ENCODE measurements at places on chromosomes 4 and X.

DNA sequence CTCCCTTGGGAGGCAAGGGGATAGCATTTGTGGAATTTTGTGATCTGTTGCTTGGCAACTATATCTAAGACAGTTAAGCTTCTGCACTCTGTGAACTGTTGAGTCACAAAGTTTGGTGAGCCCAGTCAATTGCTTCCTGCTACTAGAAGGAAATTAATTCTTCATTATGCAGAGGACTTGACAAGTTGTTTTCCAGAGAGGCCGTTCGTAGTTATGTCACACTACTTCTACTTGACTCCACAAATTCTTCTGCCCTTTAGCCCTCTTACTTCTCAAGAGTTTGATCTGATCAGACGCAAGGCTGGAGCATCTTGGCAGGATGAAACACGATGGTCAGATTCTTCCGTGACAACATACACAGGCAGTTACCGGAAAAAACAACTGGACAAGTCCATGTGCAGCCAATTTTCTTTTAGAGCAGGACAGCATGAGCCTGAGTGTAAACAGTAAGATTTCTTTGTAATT lies at the start of gene C4orf51:
TSS of gene C4orf51 (plus strand) at position 156 of the 465 bp plus-strand sequence. CDS start at position 214, 58 bp downstream.
- DNase-seq = no peak

- no peak for DNase-seq
Measured at GRCh38 chr4:31360786-31361185, 640.6 kb downstream of the PCDH7 start.

DNA sequence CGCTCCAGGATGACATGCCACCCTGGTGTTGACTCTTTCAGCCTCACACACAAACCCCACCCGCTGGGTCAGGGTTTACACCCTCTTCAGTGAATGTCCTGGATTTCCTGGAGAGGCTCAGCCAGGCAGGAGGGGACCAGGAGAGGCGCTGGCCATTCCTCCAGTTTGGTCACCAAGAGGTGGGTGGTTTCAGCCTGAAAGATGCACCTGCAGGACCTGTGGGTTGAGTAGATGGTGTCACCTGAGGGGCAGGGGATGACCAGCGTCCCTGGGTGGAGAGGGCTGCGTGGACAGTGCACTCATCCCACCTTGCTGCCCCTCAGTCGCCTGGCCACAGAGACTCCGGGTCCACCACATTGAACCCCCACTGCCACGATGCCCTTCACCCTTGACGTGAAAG lies 179.7 kb downstream of the ASMT start:
- no peak for DNase-seq

DNA sequence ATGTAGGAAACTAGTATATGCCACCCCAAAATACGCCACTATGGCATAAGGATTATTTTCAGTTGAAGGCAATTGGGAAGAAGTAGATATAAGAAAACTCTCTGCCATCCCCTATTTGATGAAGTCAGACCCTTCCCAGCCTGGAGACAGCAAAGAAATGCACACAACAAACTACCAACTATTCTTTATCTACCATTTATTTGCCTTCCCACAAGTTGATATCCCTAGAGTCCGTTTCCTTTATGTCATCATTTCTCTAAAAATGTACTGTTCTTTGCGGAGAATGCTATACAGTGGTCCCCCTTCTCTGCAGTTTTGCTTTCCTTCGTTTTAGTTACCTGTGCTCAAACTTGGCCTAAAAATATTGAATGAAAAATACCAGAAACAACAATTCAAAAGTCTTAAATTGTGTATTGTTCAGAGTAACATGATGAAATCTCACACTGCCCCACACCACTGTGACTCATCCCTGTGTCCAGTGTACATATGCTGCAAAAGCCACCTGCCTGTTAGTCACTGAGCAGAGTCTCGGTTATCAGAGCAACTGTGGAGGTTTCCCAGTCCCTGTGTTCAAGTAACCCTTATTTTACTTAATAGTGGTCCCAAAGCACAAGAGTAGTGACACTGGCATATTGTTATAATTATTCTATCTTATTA lies 152.3 kb downstream of the WDFY3 start:
- DNase-seq = no peak

DNA sequence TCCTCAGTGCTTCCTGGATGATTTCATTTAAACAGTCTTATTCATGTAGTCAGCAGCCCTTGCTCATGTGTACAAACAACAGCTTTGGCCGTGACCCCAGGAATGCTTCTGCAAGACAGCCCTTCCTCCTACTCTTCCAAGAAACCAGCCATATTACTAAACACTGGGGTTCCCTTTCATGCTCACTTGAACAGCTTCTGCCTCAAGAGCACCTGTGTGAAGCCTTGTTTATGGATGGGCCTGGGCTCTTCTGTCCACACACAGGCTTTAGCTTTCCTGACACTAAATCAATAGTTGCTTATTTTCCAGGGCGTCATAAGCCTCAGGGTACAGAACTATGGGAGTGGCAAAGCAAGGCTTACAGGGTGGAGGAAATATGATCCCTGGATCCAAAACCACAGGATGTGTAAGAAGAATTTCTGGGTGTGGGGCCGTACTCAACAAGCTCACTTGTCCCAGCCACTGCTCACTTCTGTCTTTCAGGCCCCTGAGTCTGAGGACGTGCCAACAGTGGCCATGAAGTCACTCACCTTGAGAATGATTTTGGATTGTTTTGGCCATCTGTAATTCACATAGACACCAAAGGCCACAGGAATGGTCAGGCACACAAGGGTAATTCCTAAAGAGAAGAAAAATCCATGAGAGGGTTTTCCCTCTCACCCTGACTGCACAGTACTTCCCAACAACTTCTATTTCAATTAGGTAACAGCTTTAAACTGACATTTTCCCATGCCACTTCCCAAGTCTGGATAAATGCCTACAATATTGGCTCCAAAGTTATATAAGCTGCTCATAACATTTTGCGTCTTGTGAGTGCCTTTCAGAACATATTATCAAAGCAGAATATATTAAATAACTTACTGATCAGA lies 17.7 kb downstream of the SLC10A6 start:
- DNase-seq = no peak

- DNase-seq = no peak
Measured at GRCh38 chrX:107541244-107541643, 87.1 kb upstream of the PRPS1 start.

All from femur (tissue), 1 donor.